Esophagus muscularis mucosa (tissue), 4 donors: ENCODE measurements at places on chromosomes 12 and 14.

DNA sequence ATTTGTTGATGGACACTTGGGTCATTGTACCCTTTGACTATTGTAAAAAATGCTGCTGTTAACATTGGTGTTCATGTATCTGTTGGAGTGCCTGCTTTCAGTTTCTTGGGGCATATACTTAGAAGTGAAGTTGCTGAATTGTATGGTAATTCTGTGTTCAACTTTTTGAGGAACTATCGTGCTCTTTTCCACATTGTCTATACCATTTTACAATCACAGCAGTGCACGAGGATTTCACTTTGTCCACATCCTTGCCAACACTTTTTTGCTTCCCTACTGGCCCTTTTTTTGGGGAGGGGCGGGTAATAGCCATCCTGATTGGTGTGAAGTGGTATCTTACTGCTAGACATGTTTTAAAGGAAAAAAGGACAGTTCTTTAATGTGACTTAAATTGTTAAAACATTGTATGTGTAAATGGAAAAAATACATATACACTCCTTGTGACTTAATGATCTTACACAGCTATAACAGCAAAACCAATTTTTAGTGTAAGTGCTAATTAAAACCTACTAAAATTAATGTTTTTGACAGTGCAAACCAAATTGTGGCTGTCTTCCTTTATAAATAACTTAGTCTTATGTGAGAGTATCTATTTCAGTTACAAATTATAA is 52.7 kb downstream of the WNK1 start:
- H3K4me1 ChIP-seq = peaks cover 54% of the 10 kb centered on the region
- no peak for DNase-seq
- no peak overlapping the region for H3K4me3 ChIP-seq
- H3K27ac ChIP-seq = no peak overlapping the region
- H3K27me3 ChIP-seq = no peaks in the 10 kb centered on the region
- H3K36me3 ChIP-seq = no peaks in the 10 kb centered on the region

DNA sequence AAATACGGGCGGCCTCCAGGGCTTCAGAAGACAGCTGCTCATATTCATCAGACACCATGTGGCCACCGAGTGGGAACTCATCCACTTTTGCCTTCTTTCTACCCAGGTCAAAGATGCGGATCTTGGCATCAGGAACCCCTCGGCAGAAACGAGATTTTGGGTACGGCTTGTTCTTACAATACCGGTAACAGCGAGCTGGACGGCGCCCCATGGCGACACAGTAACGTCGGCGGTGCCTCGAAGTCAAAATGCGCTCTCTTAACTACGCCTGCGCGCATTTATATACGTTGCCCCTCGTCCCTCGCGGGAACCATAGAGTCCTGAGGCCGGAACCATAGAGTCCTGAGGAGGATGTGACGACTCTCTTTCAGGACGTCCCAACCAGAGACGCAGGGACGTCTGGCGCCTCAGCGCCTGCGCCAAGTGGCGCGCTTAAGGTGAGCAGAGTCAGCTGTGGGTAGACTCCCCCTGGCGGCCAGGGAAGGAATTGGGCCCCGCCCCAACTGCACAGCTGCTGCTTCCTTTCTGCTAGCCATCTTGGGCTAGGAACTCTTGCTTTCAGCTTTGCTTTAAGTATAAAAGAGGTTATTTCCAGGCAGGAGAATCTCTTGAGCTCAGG is at the start of gene RPL10L:
Gene RPL10L, minus strand, starts transcription at position 256 of the 619 bp plus-strand sequence. Its CDS starts 45 bp downstream, at position 211.
- no peak for DNase-seq
- H3K4me1 ChIP-seq = no peaks in the 10 kb centered on the region
- H3K4me3 ChIP-seq = no peak within 1 kb of the TSS
- no peaks in the 10 kb centered on the region for H3K36me3 ChIP-seq
- no peak within 1 kb of the TSS for H3K27ac ChIP-seq
- no peaks in the 10 kb centered on the region for H3K27me3 ChIP-seq

- no peak overlapping the region for H3K4me3 ChIP-seq
- H3K27me3 ChIP-seq = no peaks in the 10 kb centered on the region
- no peak overlapping the region for H3K27ac ChIP-seq
- no peak for DNase-seq
- no peaks in the 10 kb centered on the region for H3K36me3 ChIP-seq
Measured at GRCh38 chr12:94766397-94766796, 116.0 kb upstream of the TMCC3 start.

DNA sequence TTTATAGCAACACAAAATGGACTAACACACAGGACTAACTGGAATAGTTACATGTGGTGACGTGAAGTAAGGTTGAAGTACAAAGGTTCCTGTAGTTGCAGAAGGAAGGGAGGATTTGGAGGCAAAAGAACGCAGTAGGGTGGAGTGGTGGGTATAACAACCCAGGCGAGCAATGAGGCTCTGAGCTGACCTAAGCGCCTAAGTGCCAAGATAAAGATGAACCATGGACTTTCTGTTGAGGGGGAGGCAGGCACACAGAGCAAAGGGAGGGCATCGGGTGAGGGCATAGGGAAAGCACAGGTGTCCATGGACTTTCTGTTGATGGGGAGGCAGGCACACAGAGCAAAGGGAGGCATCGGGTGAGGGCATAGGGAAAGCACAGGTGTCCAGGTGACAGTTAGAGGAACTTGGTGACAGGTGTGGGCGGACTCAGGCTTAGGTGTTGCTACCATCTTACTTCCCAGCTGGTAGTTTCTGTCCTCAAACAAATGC is 15.2 kb downstream of the SCNN1A start:
- no peaks in the 10 kb centered on the region for H3K36me3 ChIP-seq
- no peaks in the 10 kb centered on the region for H3K27me3 ChIP-seq
- peaks cover 40% of the 10 kb centered on the region for H3K4me1 ChIP-seq
- no peak for DNase-seq
- H3K4me3 ChIP-seq = no peak overlapping the region

GRCh38 chr12:100127766-100128511 is 14.7 kb downstream of the BLTP3B start:
- no peaks in the 10 kb centered on the region for H3K36me3 ChIP-seq
- no peak for DNase-seq
- peaks cover 37% of the 10 kb centered on the region for H3K4me1 ChIP-seq
- no peak overlapping the region for H3K4me3 ChIP-seq
- no peaks in the 10 kb centered on the region for H3K27me3 ChIP-seq

DNA sequence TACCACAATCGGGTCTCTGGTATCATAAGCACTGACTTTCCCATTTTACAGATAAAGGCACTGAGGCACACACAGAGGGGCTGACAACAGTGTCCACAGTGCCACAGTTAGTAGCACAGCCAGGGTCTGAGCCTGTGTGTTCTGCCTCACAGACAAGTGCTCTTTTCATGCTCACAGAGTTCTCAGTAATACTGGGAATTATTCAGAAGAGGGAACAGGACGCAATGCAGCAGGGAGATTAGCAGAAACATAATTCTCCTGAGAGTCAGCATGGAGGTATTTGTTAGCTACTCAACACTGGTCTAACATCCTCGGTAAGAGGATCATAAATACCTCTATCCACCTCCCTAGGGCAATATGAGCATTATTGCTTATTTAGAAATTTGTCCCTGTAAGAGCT is 219.3 kb upstream of the EEA1 start:
- no peaks in the 10 kb centered on the region for H3K27me3 ChIP-seq
- peaks cover 14% of the 10 kb centered on the region for H3K4me1 ChIP-seq
- H3K36me3 ChIP-seq = no peaks in the 10 kb centered on the region
- H3K27ac ChIP-seq = no peak overlapping the region
- DNase-seq = no peak

DNA sequence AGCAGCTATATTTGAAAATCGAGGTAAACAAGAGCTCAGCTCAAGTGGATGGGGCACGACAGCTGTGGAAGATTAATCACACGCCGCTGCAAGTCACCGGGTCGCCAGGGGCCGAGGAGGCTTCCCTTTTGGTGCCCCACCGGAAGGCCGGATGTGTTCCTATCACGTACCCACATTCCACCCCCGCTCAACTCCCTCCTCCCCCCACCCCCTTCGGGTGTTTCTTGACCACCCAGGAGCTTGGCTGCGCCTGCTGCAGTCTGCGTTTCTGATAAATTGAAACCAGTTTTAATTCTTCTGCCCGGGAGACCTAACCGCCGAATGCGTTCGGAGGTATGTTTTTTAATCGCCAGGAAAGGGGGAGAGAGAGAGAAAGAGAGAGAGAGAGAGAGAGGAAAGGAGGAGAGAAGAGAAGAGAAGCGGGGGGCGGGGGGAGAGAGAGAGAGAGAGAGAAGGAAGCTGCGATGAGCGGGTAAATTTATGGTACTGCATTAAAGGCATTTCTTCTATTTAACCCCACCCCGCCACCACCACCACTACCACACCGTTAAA is 1.8 kb downstream of the SLC8A3 start:
- peak overlapping the region; percentile 52 for H3K4me3 ChIP-seq
- H3K27me3 ChIP-seq = no peaks in the 10 kb centered on the region
- no peaks in the 10 kb centered on the region for H3K36me3 ChIP-seq
- H3K27ac ChIP-seq = no peak overlapping the region
- H3K4me1 ChIP-seq = peaks cover 14% of the 10 kb centered on the region
- no peak for DNase-seq

- no peak overlapping the region for H3K4me3 ChIP-seq
- H3K36me3 ChIP-seq = no peaks in the 10 kb centered on the region
- no peak for DNase-seq
- H3K27me3 ChIP-seq = no peaks in the 10 kb centered on the region
Measured at GRCh38 chr12:40474630-40475029, 217.6 kb upstream of the CNTN1 start.

DNA sequence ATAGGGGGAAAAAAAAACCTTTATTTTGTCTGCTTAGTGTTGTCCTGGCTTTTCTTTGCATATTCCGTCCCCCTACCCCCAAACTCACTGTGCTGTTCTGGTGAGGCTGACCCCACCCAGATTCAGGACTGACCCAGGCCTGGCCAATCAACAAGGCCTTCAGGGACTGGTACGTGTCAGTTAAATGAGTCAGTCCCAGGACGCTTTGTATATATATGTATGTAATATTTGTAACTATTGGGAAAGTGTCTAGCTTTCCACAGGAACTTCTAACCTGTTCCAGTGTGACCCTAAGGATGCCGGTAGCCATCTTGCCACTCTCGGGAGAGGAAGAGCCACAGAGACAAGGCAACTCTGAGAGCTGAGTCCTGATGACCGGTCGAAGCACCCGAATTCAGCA is 107.4 kb downstream of the VCPKMT start:
- H3K27me3 ChIP-seq = no peaks in the 10 kb centered on the region
- H3K36me3 ChIP-seq = no peaks in the 10 kb centered on the region
- H3K4me1 ChIP-seq = peaks cover 2% of the 10 kb centered on the region
- DNase-seq = no peak

DNA sequence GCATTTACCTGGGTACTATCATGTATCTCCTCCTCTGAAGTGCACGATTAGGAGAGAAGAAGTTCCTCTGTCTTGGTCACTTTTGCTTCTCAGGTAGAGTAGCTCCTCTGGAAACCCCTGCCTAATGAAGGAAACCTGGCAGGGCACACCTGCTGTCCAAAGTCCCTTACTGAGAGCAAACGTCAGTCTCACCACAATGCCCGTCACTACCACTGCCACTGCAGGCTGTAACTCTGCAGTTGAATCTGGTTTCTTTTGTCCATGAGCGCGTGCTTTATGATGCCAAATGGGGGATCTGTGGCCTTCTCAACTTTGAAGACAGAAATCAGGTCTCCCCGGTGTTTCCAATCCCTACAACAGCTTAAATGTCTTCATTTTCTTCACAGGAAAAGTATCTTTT is 1068.6 kb downstream of the BCL11B start:
- H3K4me3 ChIP-seq = no peak overlapping the region
- no peak for DNase-seq
- H3K27ac ChIP-seq = no peak overlapping the region

- no peak for DNase-seq
- no peaks in the 10 kb centered on the region for H3K27me3 ChIP-seq
- no peak overlapping the region for H3K27ac ChIP-seq
- no peaks in the 10 kb centered on the region for H3K36me3 ChIP-seq
Measured at GRCh38 chr12:104790296-104791125, 167.6 kb downstream of the SLC41A2 start.

DNA sequence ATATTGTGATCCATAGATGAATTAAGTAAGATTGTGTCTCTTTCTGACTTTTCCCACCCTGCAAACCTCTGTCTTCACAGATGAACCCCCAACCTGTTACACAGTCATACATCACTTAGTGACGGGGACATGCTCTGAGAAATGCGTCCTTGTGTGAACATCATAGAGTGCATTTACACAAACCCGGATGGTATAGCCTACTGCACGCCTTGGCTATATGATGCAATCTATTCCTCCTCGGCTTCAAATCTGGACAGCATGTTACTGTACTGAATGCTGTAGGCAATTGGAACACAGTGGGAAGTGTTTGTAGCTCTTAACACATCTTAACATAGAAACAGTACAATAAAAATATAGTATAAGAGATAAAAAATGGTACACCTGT is 7.4 kb upstream of the TESPA1 start:
- H3K4me3 ChIP-seq = no peak overlapping the region
- peaks cover 14% of the 10 kb centered on the region for H3K4me1 ChIP-seq
- no peaks in the 10 kb centered on the region for H3K27me3 ChIP-seq
- H3K27ac ChIP-seq = no peak overlapping the region
- peak; percentile 10 for DNase-seq
- no peaks in the 10 kb centered on the region for H3K36me3 ChIP-seq

- H3K4me3 ChIP-seq = no peak overlapping the region
- no peaks in the 10 kb centered on the region for H3K27me3 ChIP-seq
- no peak for DNase-seq
- no peak overlapping the region for H3K27ac ChIP-seq
- peaks cover 82% of the 10 kb centered on the region for H3K4me1 ChIP-seq
Measured at GRCh38 chr12:123067654-123068053, 83.2 kb downstream of the PITPNM2 start.

DNA sequence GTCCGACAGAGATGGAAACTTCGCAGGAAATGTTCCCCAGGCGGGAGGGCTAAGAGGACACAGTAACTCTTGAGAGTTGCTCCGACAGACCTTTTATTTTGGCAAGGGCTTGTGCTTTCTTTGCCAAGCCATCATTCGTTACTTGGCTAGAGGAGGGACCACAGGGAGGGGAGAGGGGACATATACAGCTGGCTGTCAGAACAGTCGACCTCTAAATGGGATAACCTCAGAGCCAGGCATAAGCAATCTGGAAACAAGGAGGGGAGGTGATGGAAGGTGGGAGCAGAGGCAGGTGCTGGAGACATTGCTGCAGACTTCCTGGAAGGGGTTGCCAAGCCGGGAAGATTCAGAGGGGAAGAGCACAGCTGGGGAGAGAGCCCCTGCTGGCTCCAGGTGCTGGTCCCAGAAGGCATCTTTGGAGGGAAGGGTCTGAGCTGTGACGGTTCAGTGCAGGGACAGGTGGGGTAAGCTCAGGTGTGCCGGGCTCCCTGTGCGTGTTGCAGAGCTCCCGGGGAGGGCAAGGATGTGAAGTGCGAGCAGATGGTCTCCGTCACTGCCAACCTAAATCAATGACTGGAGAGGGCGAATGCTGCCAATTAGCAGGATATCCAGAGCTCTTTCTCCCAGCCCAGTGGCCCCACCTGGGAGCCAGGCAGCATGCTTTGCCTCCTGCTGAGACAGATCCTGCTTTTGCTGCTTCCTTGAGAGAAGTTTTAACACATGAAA is 50.1 kb downstream of the CHST11 start:
- no peak overlapping the region for H3K4me3 ChIP-seq
- no peaks in the 10 kb centered on the region for H3K36me3 ChIP-seq
- no peak for DNase-seq
- no peaks in the 10 kb centered on the region for H3K27me3 ChIP-seq
- H3K4me1 ChIP-seq = peaks cover 4% of the 10 kb centered on the region
- no peak overlapping the region for H3K27ac ChIP-seq
